T-helper 2 cell (primary cell): ENCODE measurements at places on chromosomes 3 and 15.

DNA sequence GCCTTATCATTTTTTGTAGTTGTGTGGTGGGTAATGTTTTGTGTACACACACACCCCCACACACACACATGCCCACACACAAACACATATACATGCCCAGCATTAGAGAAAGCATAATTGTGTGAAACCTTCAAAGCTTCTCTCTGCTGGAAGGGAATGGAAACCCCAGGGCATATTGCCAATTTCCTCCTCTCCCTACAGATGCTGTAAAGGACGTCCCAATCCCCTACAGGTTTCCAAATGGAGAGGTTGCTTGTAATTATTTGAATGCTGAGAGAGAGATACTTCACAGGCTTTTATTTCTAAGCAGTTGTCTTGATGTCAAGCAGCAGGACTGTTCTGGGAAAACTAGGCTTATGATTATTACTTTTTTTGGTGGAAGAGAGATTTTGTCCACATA is 23.0 kb upstream of the CCK start:
- DNase-seq: no peak

DNA sequence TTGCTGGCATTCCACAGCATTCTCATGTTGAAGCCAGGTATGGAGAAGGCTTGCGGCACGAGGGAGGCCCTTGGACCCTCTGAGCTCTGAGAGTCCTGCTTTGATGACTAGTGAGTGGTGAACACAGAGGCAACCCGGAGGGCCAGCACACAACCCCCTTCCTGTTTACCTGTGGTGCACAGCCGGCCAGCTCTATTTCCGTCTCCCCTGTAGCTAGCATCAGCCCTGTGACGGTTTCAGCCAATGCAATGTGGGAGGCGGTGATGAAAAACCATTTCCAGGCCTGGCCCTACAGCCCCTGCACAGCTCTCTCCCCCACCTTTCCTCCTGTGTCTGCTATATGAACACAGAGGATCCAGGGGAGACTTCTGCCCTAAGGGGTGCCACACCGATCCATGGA is 76.8 kb upstream of the KLHL25 start:
- no peak for DNase-seq

DNA sequence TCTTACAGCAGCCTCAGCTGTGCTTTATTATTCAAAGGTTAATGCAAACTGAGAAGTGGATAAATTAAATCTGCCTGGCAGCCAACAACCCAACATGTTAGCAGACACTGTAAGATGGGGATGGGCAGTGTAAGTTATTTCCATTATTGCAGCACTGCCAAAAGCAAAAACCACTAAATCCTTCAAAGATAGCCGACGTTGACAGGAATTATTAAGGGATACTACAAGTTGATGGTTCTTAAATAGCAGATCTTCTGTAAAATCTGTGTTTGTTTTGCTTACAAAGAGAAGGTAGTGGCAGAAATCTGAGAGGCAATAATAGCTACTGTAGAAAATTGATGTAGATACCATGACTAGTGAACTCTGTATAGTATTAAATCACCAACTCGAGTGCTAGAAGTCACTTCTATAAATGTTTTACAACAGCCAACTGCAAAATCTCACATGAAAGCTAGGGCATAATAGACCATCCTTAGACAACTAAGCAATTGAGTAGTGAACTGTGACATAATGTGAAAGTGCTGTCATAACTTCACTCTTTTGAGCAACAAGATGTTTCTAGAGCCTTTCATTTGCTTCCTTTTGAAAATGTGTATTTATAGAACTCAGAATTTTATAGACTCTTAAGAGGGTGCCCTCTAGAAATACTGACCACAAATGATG is 278.6 kb downstream of the UBE2E2 start:
- no peak for DNase-seq

GRCh38 chr15:33405096-33405495 is 94.3 kb downstream of the RYR3 start:
- DNase-seq: no peak

DNA sequence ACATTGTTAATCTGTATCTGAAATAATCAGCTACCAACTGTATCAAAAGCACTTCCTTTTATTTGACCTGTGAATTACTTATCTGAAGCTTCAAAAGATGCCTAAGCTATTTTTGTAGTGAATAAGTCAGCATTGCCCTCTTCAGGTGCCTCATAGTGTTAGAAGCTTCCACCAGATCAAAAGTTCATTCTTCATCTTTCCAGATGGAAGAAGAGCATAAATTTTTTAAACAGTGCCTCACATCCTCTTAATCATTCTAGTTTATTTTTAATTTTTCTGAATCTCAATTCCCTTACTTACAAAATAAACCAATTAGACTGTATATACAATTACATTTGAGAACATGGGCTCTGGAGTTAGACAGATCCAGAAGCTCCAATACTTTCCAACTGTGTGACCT is 65.0 kb downstream of the MYO5A start:
- no peak for DNase-seq

DNA sequence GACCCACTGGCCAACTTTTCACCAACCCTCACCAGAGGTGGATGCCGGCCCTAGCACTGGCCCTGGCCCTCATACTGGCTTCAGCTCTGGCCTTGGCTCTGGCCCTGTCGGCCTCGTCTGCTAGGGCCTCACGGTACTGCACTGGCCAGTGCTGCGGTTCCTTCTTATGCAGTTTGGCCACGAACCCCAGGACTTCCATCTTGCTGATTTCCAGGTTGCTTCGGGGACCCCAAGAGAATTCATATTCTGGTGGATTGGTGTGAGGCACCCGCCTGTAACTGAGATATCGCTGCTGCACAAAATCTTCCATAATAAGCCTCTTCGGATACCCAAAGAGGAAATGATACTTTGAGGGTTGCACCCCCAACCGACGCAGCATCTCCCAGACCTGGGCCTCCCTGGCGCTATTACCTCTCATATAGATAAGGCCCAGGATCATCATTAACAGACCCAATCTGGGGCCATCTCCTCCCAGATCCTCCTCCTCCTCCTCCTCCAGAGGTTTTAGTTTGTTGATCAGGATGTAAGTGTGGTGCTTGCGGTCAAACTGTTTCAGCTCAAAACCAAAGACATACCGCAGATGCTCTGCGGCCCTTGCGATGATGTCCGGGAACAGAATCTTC is 883 bp downstream of the MAGEF1 start:
- no peak for DNase-seq

- no peak for DNase-seq
These were observed 18.4 kb upstream of the NR1I2 start for GRCh38 chr3:119763466-119763865.

DNA sequence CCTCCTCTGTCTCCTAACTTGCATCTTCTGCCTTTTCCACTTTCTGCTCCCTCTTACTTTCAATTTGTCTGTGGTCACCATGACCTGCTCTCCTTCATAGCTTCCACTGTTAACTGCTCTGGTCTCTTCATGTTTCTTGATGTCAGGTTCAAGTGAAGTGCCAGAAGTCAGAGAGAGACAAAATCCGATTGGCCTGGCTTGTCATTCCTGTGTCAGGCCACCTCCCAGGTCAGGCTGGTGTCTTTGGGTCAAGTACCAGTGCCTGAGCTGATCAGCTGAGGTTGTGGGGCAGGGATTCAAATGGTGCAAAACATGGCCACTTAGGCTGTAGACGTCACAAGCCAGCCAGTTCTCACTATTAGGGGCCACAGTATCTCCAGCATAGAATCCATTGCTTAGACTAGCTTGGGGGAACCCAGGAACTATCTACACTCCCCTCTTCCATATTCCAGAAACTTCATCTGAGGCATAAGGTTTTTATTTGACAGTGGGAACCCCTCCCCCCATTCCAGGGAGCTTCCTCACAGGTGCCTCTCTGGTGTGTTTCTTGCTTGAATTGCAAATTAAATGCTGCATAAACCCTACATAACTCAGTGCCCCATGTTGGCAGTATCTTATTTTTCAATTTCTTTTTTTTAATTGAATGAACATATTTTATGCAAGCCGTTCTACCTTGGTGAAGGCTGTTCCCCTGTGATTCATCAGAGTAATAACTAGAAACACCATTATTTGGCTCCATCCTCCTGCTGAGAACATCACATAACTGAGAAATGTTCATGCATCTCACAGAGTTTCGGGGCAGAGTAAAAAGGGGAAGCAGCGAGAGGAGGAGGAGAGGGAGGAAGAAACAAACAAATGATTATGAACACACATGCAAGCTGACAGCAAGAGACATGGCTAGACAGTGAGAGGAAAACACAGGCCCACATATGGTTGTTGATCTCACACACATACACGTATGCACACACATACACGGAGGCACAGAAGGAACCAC is 175.8 kb downstream of the TLE3 start:
- no peak for DNase-seq

GRCh38 chr3:12967606-12968351 is 105.5 kb downstream of the IQSEC1 start:
- DNase-seq: peak; percentile 92

GRCh38 chr3:133937061-133937686 is 41.5 kb upstream of the RAB6B start:
- no peak for DNase-seq

- peak; percentile 46 for DNase-seq
These were observed 169.1 kb downstream of the GAP43 start for GRCh38 chr3:115792206-115792955.

- no peak for DNase-seq
These were observed 9.1 kb downstream of the POMGNT2 start for GRCh38 chr3:43096761-43097160.

DNA sequence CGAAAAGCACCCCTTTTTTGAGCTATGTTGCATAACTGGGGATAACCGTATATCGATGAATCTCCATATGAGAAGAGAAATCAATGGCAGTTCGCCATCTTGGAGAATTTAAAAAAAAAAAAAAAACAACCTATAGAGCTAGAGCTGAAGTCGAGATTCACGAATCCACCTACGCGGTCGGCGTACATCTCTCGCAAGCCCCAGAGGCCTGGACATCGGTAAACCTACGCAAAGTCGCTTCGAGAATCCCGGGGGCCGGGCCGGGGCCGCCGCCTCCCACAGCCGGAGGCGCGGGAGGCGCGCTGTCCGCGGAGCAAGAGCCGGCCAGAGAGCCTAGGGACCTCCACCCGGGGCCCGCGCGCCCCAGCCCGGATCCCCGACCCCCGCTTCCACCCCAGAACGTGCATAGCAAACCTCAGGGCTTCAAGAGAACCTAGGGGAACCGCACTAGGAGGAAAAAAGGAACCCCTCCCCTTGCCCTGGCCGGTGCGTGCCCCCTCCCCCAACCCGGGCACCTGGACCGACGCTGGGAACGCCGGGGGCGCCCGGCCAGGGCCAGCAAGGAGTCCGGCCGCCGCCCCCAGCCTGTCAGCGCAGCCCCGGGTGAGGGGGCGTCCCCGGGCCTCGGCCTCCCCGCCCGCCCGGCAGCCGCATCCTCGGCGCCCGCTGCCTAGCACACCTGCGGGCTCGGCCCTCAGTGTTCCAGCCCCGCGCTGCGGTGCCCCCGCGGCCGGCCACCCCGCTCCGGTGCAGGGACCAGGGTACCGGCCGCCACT is 567 bp downstream of the PFN2 start:
- DNase-seq: peak; percentile 32

DNA sequence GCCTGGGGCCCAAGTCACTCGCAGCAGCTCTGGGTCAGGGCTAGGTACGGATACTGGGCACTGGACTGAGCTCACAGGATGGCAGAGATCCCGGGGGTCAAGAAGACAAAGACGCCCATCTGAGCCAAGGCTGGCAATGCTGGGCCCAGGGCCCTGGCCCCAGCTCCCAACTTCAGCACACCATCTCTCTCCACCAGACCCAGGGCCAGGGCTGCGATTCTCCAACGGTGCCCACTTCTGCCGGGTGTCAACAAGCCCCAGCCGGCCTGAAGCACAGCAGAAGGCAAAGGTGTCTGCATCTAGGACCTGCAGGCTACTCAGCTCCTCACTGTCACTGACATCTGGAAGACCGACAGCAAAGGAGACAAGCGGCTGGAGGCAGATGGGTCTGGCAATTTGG is 8.6 kb downstream of the WDR73 start:
- no peak for DNase-seq
